ENCODE measurements at places on chromosomes 4 and X. TPM values are rescaled to one million over a fixed set of nuclear protein-coding genes. Genes with fewer than 3 reads are reported as not detected.
A peak's percentile ranks its signal among the peaks of the same experiment; 100 is the strongest.

GRCh38 chr4:2832309-2832980 is 11.2 kb upstream of the ADD1 start:
- DNase-seq: peak; percentile 75

The NOX1 gene
- not detected for total RNA-seq

The SPANXA2 gene
- total RNA-seq: not detected

The AVPR2 gene
- total RNA-seq: 2.0 TPM

DNA sequence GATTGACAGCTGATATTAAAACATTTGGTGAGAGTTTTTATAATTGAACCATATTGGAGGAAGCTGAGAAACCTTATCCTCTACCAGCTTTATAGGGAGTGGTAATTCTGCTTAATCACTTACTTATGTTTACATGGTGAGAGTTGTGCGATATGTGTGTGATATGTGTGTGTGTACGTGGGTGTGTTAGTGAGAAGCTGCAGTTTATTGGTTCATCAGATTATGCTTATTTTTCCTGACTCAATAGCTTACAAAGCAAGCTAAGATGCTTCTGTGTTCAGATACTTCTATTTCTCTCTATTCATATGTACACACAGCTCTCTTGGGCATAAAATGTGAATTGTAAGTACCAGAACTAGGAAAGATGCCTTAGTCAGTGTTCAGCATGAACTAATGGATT is 343.7 kb downstream of the GRIA2 start:
- DNase-seq: no peak

DNA sequence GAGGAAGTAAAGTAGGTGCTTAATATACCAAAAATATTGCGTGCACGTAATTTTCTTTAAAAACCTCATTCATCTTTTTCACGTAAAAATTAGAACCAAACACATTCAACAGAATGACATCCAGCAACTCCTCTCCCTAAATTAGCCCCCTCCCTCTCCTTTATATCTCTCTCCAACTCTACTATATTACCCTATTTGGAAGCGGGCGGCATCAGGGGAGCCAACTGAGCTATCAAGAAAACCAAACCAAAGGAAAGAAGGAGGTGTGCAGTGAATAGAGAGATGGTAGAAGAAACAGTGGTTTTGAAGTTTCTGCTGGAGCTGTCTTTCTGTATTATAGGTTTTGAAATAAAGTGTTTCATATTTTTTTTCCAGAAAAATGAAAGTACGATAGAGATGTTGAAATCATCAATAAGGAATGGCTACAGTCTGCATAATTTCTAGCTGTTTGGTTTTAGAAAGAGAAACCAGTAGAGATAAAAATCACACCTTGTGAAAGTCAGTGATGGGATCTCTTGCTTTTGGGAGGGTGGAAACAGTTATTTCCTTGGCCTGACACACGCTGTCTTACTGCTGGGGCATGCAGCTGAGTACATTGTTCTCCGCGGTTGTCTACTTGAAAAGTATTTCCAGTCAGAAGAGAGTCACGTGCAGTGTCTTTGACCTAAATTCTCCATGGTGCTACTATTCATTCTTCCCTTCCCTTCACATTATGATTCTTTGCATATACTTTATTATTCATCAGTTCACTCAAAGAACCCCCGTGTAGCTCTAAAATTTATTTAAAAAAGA is 94.1 kb upstream of the WDR17 start:
- no peak for DNase-seq

GRCh38 chr4:3074846-3075651 is 568 bp downstream of the HTT start:
- DNase-seq: peak; percentile 88

- no peak for DNase-seq
These were observed 3.1 kb downstream of the FGFRL1 start for GRCh38 chr4:1014291-1015167.

DNA sequence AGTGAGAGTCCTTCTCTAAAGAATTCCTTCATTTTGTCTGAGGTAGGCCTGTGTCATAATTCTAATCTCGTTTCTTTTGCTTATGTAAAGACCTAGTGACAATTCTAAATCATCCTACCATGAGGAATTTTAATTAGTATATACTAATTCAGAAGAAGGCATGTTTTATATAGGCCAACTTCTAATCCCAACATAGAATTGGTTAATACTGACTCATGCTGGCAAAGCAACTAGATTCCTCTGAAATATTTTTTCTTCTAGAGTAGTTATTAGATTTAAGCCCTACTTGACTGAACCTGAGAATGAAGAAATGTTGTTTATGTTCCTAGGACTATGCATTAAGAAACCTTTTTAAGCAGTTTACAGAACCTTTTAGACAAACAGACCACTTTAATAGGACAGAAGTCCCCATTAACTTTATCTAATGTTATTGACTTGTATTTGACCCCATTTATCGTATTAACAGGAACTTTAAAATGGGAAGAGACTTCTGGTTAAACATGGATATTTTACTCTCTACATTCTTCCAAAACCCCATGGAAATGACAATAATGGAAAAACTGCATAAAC is 56.1 kb upstream of the EIF1AX start:
- no peak for DNase-seq

DNA sequence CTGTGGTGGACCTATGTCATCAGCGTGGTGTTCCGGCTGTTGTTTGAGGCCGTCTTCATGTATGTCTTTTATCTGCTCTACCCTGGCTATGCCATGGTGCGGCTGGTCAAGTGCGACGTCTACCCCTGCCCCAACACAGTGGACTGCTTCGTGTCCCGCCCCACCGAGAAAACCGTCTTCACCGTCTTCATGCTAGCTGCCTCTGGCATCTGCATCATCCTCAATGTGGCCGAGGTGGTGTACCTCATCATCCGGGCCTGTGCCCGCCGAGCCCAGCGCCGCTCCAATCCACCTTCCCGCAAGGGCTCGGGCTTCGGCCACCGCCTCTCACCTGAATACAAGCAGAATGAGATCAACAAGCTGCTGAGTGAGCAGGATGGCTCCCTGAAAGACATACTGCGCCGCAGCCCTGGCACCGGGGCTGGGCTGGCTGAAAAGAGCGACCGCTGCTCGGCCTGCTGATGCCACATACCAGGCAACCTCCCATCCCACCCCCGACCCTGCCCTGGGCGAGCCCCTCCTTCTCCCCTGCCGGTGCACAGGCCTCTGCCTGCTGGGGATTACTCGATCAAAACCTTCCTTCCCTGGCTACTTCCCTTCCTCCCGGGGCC is 1.2 kb downstream of the GJB1 start:
- no peak for DNase-seq

GRCh38 chrX:24658421-24658820 is 11.3 kb upstream of the PCYT1B start:
- no peak for DNase-seq

DNA sequence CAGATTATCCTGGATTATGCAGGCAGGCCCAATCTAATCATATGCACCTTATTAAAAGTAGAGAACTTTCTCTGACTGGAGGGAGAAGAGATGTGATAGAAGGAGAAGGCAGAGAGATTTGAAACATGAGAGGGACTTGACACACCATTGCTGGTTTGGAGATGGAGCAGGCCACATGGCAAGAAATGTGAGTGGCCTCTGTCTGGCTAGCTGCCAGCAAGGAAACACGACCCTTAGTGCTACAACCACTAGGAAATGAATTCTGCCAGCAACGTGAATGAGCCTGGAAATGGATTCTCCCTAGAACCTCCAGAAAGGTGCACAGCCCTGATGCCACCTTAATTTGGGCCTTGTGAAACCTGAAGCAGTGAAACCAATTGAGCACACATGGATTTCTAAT is 79.5 kb upstream of the MBNL3 start:
- DNase-seq: no peak

GRCh38 chr4:181043486-181043885 is 1199.7 kb upstream of the TENM3 start:
- no peak for DNase-seq

The TIMM17B gene
- 25.2 TPM for total RNA-seq

DNA sequence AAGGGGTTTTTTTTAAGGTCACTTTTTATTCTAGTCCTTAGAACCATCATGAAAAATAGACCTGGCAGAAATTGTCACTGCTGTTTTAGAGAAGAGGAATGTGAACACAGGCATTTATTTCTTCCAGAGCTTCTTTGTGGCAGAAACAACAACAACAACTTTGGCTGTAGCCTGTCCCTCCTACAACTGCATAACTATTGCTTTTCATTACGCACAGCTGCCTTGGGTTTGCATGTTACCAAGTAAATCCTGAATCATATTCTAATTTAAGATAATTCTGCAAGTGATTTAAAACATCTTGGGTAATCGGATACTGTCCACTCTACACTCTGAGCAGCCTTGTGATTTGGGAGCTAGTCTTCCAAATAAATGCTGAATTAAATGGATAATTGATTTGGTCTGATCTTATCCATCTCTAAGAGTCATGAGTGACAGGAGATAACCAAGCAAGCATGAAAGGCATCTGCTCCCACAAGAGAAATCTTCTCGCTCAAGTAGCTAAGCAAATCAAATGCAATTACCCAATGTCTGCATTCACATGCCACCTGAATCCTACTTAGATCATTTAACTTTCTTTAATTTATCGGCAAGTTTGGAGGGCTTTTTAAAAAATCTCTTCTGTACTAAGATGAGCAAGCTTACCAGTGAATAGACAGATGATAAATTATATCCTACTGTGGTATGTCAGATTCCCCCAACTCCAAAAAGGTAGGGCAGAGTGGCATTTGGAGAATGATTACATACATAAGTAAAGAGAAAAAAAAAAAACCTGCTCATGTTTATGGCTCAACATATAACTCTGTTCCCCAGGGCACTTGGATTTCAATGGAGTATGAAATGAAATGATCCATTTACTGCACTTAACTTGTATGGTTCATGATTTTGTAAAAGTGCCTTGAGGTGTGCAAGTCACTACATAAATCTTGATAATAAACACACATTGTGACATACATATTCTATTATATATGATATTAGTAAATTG is 73.6 kb downstream of the EGF start:
- no peak for DNase-seq

The CSAG1 gene
- total RNA-seq: not detected

DNA sequence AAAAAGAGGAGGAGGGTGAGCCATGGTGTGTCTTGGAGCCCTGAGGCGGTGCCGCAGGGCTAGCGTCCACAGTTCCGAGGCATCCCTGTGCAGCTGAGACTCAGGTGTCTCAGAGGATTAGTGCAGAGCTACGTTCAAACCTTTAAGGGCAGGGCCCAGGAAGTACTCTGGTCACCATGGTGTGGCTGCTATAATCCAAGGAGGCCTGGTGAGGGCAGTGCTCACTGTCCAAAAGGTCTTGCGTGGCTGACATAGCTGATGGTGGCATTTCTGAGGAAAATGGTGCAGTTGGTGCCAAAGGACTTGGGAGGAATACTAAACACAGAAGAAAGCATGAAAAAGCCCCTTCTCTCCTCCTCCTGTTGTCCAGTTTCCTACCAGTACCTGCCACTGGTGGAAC is 146.9 kb downstream of the DCHS2 start:
- no peak for DNase-seq

The S100P gene
- 3.5 TPM for total RNA-seq

The NLRP2B gene
- total RNA-seq: not detected

The SLC9A7 gene
- 1.9 TPM for total RNA-seq

DNA sequence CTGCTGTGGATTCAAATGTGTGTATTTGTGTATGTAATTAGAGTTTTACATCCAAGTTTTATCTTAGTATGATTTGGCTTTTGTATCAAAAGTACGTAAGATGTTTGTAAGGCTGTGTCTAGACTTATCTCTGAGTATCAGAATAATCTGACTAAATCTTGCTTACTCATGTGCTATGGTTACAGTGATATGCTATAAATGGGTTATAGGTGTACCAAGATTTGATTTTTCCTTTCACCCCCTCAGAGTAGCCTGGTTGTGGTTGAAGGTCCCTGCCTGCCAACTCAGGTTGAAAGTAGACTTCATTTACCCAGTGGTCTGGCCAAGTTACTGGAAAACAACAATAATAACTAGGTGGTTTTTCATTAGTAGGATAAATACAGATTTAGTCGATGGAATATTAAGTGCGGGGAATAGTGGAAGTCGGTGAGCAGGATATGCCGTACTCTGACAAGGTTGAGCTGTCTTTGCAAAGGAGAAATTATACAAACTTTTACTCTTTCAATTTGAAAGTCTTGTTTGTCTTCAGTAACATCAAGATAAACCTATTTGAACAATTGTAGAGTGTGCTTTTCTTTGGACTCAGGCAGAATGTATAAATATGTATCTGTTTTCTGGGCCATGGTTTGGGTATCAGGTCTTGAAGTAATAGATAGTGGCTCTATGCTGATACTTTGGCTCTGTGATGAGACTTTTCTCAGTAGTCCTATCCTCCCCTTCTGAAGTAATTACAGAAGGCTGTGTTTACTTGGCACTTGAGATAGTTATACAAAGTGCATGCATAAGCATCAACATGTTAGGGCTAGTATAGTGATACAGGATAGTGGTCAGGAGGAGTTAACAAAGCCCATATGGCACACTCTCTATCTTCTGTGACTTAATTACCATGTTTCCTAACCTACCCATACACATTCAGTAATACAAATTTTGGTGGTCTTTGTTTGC is 23.7 kb downstream of the BMP2K start:
- DNase-seq: no peak

DNA sequence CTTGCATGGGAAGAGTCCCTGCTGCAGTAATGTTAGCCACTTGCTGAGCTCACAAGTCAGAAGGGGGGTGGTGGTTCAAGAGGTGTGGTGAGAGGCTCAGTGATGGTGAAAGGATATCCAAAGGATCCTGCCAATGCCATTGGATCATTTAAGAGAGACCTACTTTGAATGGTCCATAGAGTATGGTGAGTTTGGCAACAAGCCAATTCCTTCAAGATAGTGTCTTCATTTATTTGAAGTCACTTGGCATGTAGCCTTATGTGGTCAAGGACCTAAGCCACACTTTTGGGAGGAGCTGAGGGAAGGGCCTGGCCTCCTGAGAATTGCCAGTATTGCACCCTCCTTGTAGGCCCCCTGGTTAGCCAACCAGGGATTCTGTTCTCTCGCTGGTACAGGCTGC is 87.9 kb downstream of the TSPAN7 start:
- no peak for DNase-seq

The ASB12 gene
- not detected for total RNA-seq

The WNK3 gene
- 4.4 TPM for total RNA-seq

The MSANTD1 gene
- total RNA-seq: 1.1 TPM

- no peak for DNase-seq
These were observed 272.3 kb upstream of the DIPK2B start for GRCh38 chrX:45472968-45473367.

- DNase-seq: no peak
These were observed 533 bp downstream of the GPR173 start for GRCh38 chrX:53049127-53049517.

DNA sequence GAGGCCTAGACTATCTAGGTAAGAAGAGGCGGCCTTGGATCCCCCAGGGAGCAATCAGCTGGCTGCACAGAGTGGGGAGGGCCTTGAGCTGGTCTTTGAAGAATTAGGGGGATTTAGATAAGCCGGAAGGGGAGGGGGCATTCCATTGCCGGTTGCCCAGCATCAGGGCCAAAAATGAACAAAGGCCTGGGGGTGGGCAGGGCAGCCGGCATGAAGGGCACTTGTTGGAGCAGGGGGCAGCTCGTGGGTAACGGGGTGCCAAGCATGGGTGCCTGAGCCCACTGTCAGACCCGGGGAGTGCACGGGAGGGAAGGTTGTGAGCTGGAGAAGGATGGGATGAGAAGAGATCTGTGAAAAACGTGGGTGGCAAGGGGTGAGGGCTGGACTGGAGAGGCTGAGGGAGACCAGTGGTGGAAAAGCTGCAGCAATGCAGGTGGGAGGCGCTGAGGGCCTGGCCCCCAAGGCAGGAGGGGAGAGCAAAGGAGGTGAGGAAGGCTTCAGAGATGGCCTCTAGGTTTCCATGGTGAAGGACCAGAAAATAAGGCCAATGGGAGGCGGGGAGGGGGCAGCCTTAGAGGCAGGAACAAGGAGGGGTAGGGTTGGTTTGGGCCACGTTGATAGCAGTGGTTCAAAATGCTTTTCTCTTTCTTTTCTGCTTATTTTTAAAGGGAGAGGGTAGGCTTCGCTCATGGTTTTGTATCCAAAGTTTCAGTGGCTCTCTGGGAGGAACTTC is 8.6 kb downstream of the KLF3 start:
- no peak for DNase-seq

All from posterior vena cava (tissue), 2 donors.